IMR-90 (cell line): ENCODE measurements at places on chromosomes 16 and 17. TPM values are rescaled to one million over a fixed set of nuclear protein-coding genes. Genes with fewer than 3 reads are reported as not detected.

GRCh38 chr17:43018008-43018853 lies 4.0 kb downstream of the VAT1 start:
- no peak for DNase-seq

GRCh38 chr16:50497592-50497991 lies 50.6 kb upstream of the NKD1 start:
- peak; percentile 13 for DNase-seq

DNA sequence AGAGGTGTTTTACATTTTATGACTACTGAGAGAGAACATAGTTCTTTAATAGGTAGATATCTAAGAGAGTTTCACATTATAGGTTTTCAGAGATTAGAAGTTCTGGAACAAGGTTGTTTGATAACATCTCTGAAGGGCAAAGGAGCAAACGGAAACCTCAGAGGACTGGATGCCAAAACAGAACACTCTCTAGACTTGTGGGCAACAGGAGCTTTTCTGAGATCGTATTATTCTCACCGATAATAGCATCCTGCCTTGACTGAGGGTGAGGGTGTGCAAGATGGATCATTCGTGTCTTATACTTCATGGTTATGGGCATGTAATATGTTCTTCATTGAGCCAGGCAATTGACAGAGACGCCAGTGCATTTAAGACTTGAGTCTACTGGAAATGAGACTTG lies 234.8 kb downstream of the IRX3 start:
- no peak for DNase-seq

- DNase-seq: no peak
These were observed 28.7 kb upstream of the MED9 start for GRCh38 chr17:17448076-17448475.

CA4 gene
- total RNA-seq: not detected in 2 replicates

PRR35 gene
- not detected in 2 replicates for total RNA-seq
